Activated T-cell treated with anti-CD3 and anti-CD28 coated beads, Interleukin-2, amount 50 U/mL, for 48 hours (primary cell): ENCODE measurements at places on chromosomes 7 and 10.

GRCh38 chr7:101212014-101212413, 5.4 kb downstream of the PLOD3 start:
- no peak for DNase-seq

- DNase-seq, result no peak
These were observed 57.2 kb downstream of the TFEC start for GRCh38 chr7:115973406-115973805.

GRCh38 chr10:3538656-3539531, 246.1 kb downstream of the KLF6 start:
- DNase-seq, result peak; percentile 27

- DNase-seq, result no peak
These were observed 63.8 kb downstream of the ATAD1 start for GRCh38 chr10:87753995-87754866.

- DNase-seq, result no peak
These were observed 61.6 kb upstream of the MKI67 start for GRCh38 chr10:128187788-128188185.

GRCh38 chr10:124420254-124420653, 1.5 kb upstream of the OAT start:
- no peak for DNase-seq

DNA sequence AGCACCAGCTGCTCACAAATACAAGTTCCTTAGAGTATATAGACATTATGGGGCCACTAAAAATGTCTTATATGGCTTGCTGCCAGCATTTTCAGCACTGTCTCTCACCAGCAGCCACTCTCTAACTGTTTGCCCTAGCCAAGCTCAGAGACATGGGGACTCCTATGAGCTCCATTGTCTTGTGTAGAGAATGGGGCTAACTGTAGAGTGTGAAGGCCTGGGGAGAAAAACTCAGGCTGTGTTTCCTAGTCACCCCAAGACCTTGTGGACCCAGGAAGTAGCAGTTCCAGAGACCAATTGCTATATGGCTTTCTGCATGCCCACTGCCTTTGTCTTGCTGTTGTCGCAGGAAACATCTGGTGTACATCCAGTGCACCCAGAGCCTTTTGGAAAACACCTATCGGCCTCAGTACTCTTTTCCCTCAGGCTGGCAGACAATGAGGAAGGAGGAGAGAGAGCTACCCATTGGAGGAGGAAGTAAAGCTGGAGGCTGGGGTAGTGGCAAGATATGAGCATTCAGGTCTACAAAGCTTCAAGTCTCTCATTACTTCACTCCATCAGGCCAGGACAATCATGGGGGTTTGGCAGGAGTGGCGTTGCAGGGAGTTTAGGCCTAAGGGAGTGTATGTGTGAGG, 28.4 kb downstream of the ENTPD1 start:
- DNase-seq, result no peak

- no peak for DNase-seq
These were observed 7.8 kb downstream of the NOD1 start for GRCh38 chr7:30470771-30471170.

- no peak for DNase-seq
These were observed 297.0 kb downstream of the CCDC3 start for GRCh38 chr10:12704488-12704887.

DNA sequence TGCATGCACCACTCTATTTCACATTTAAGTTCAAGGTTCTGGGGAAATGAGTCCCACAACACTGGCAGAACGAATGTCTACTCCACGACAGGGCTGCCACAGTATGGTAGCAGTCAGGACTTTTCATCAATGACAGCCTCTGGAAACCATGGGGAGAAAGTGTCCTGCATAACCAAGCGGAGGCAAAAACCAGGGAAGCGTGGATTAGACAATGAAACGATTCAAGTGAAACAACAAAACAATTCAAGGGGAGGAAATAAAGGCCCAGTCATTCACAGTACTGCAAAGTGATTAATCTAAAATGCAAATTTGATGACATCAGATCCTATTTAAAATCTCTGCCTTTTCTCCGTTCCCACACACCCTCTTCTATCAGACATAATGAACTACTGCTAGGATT, 168.2 kb downstream of the DPY19L1 start:
- DNase-seq, result no peak

DNA sequence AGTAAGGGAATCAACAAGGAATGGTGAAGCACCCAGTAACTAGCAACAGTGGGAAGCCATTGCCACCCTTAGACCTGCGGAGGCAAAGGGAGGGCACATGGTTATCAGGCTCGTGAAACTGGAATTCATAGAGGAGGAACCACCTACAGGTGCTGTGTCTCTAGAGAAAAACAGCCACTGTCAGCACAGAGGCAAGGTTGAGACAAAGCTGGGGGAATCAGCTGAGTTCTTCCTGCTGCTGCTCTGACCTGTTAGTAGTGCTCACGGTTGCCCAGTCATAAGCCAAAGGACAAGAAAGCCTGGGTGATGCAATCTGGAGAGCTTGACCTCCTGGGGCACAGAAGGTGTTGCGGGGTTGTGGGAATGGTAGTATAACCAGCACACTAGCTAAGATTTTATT, 110.1 kb downstream of the TPST1 start:
- no peak for DNase-seq

DNA sequence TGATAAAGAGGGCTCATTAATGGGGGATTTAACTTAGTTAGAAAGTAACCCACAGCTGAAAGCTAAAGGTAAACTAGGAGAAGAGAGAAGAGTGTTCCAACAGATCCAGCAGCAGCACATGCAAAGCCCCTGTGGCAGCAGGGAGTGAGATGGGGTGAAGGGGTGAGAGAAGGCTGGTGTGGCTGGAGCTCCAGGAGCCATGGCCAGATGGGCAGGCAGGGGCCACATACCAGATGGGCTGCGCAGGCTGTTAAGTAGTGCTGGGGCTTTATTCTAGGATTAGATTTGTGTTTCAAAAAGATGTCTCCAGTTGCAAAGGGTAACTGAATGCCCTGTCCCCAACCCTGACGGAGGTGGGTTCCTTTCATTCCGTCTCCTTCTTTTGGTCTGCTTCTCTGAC, 33.2 kb downstream of the HIF1AN start:
- no peak for DNase-seq

DNA sequence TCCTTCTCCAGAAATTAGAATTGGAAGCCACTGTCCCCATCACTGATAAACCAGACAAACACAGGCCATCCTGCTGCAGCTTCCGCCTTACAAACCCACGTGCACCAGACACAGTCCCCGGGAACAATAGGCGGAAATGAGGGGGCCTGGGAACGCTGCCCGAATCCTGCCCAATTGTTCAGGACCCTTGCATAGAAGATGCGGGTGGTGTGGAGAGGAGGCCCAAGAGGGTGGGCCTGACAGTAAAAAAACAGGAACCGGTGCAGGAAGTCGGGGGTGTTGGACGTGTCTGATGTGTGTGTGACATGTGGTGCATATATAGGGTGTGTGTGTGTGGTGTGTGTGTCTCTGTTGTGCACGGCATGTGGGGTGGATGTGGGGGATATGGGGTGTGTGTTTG, 26.5 kb upstream of the CHST15 start:
- no peak for DNase-seq

- DNase-seq, result no peak
These were observed 98.9 kb downstream of the PRLHR start for GRCh38 chr10:118496525-118496924.

DNA sequence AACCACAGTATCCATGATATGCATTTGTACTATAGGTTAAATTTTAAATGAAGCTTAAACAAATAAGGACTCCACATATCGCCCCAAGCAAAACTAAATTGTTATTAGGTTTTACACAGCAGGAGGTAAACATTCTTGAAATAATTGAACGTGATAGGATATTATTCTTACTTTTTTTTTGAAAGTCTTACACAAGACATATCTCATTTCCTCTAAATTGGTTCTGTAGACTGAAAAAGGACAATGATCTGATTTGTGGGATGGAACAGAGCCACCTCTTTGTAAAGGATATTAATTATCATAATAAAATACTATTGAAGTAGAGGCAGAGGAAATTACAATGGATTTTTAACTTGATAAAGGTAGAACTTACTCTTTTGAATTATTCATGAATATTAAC, 155.1 kb upstream of the SEMA3D start:
- no peak for DNase-seq

DNA sequence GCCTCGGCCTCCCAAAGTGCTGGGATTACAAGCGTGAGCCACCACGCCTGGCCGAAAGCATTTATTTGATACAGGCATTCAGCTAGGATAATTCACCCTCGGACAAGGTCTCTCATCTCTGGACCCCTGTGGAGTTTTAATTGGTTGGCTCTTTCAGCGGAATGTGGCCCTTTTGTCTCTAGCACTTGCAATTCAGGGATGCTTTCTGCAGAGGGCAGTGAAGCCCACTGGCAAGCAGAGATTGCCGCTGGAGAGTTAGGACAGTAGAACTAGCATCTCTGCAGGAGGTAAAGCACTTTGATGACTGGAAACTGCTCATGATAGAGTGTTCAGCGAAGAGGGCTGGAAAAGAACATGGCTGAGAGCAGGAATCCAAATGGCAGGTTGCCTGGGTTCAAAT, 62.0 kb downstream of the SUFU start:
- no peak for DNase-seq

- DNase-seq, result no peak
These were observed 22.7 kb upstream of the ADCYAP1R1 start for GRCh38 chr7:31029251-31030042.

DNA sequence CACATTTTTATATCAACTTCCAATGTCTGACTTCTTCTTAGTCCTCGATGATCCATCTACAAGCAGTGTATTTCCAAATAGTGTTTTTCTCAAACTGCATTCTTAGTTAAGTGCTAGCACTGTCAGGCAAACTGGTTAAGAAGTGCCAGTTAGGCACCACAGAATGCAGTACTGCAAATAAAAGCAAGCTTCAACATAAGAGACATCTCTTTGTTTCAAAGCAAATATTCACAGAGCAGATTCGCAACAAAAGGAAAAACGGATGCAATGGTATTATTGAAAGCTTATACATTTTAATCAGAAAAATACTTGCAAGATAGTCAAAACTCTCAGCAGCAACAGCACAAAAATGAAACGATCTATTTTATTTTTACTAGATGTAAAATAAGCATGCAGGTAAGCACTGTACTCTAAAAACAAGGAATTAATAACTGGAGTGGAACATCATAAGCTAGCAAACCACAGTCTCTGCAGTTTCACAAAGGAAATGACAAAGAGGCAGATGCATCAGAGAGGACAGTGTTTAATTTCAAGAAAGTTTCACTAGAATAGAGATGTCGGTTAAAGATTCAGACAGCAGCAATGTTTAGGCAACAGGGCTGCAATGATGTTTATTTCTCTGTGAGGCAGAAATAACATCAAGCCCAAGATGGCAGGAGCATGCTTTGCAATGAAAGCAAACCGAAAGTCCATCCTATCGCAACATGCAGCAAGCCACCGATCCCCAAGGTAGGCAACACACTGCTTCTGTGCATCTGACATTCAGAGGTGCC, 82.0 kb downstream of the FGFR2 start:
- no peak for DNase-seq
